ENCODE measurements at places on chromosomes 4 and X.

- no peak for DNase-seq
These were observed 5.7 kb downstream of the MAGEE1 start for GRCh38 chrX:76433219-76433618.

GRCh38 chr4:23999714-24000469, 110.0 kb upstream of the PPARGC1A start:
- DNase-seq, result no peak

GRCh38 chrX:44891642-44892041, 18.7 kb downstream of the KDM6A start:
- no peak for DNase-seq

- DNase-seq, result no peak
These were observed 21.4 kb upstream of the PPP2R2C start for GRCh38 chr4:6493658-6494304.

- DNase-seq, result no peak
These were observed 237.8 kb upstream of the JADE1 start for GRCh38 chr4:128571747-128572146.

GRCh38 chr4:168199260-168199957, 107.1 kb downstream of the ANXA10 start:
- DNase-seq, result no peak

GRCh38 chr4:156496797-156497196, 474.8 kb downstream of the PDGFC start:
- no peak for DNase-seq

Data from cerebellar nuclear complex (tissue), 1 donor.